Aorta (tissue), 5 donors: ENCODE measurements at places on chromosomes 2 and 18. TPM values are rescaled to one million over a fixed set of nuclear protein-coding genes. Genes with fewer than 3 reads are reported as not detected.
A peak's percentile ranks its signal among the peaks of the same experiment; 100 is the strongest.

DNA sequence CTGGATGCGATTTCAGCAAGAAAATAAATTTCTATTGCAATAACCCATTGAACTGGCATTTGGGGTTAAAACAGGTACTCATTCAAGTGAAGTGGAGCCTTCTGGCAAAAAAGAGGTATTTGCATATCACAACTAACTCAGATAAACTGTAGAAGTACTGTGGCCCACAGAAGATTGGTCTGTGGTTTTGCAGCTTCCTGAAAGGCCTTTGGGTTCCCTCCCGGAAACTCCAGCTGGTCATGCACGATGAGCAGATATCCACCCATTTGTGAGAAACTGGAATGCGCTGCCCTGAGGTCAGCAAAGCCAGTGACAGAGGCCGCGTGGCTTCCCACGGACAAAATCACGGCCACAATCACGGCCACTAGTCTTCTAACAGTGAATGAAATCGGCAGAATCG is 106.3 kb downstream of the EPHA4 start:
- no peaks in the 10 kb centered on the region for H3K36me3 ChIP-seq
- no peak for DNase-seq
- H3K4me3 ChIP-seq, result no peak overlapping the region
- no peaks in the 10 kb centered on the region for H3K4me1 ChIP-seq

UGT1A3 gene
- total RNA-seq, result not detected

- H3K36me3 ChIP-seq, result peaks cover 4% of the 10 kb centered on the region
- H3K27ac ChIP-seq, result no peak overlapping the region
- H3K4me1 ChIP-seq, result no peaks in the 10 kb centered on the region
- no peak for DNase-seq
- H3K4me3 ChIP-seq, result no peak overlapping the region
These were observed 10.7 kb downstream of the MRPL44 start for GRCh38 chr2:223967981-223968380.

GRCh38 chr2:196558497-196558896 is 81.0 kb upstream of the CCDC150 start:
- H3K4me3 ChIP-seq, result no peak overlapping the region
- peaks cover 1% of the 10 kb centered on the region for H3K4me1 ChIP-seq
- no peak for DNase-seq
- no peak overlapping the region for H3K27ac ChIP-seq
- H3K27me3 ChIP-seq, result no peaks in the 10 kb centered on the region

GRCh38 chr2:47344890-47345589 is 57.9 kb upstream of the MSH2 start:
- no peaks in the 10 kb centered on the region for H3K4me1 ChIP-seq
- no peaks in the 10 kb centered on the region for H3K27me3 ChIP-seq
- H3K4me3 ChIP-seq, result no peak overlapping the region
- peak; percentile 65 for DNase-seq
